ENCODE measurements at places on chromosomes 11 and 22.
A peak's percentile ranks its signal among the peaks of the same experiment; 100 is the strongest.

GRCh38 chr11:59336931-59337330 lies 21.8 kb upstream of the OR5AN1 start:
- DNase-seq, result no peak

GRCh38 chr11:8330404-8330803 lies 66.7 kb upstream of the LMO1 start:
- no peak for DNase-seq

- DNase-seq, result no peak
These were observed 16.9 kb downstream of the CSF2RB start for GRCh38 chr22:36930041-36930935.

- DNase-seq, result no peak
These were observed 47.6 kb upstream of the FIBIN start for GRCh38 chr11:26946257-26946716.

GRCh38 chr22:41308544-41308947 lies 7.2 kb downstream of the ZC3H7B start:
- DNase-seq, result no peak

DNA sequence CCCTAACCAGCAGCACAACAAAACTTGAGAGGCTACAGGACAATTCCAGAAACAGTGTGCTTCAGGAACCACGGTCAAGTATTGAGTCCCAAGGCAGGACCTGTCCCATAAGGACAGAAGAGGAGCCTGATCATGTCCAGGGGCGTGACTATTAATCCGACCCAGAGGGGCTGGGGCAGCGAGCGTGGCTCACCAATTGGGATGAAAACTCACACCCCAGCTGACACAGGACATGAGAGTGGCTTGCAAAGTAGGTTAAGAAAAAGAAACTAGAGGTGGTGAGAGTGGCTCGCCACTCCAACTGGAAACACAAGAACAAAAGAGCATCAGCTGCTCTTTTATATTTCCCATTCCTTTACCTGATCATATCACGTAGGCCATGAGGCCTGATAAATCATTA lies 16.0 kb upstream of the FEZ1 start:
- no peak for DNase-seq

GRCh38 chr11:117583063-117583801 lies 213.8 kb downstream of the DSCAML1 start:
- DNase-seq, result no peak

- DNase-seq, result no peak
These were observed 84.1 kb downstream of the BBOX1 start for GRCh38 chr11:27124514-27125264.

- peak; percentile 78 for DNase-seq
These were observed 130.7 kb downstream of the SNX19 start for GRCh38 chr11:130785380-130786116.

DNA sequence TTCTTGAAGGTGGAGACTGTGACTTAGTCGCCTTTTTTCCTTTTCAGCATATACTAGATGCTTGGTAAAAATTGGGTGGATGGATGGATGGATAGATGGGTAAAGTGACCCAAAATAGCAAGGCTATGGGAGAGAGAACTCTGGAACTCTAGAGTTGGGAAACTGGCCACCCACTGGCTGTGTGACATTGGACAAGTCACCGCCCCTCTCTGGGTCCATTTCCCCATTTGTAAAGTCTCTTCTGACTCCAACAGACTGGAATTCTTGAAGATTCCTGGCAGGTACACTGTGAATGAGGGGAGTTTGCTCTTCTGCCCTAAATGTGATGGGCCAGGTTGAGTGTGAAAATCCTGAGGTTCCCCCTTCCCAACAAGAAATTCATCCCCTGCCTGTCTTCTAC lies 8.0 kb downstream of the TKFC start:
- DNase-seq, result no peak

GRCh38 chr22:43823911-43824665 lies 12.0 kb upstream of the EFCAB6 start:
- DNase-seq, result no peak

- DNase-seq, result no peak
These were observed 14.5 kb downstream of the SHANK2 start for GRCh38 chr11:71237853-71238252.

DNA sequence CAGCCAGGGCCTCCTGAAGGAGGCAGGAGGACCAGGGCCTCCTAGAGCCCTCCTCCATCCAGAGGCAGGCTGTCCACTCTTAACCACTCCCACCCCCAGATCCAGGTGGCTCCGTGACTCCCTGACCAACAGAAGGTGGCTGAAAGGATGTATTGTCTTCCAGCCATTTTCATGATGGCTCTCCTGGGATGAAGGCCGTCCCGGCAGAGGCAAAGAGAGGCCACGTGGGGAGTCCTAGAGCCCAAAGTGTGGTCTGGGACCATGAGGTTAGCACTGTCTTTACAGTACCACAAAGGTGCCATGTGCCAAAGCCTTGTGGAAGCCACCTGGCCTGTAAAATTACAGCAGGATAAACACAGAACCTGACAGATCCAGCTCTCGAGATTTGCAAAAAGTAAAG lies 42.3 kb downstream of the DUSP8 start:
- DNase-seq, result no peak

DNA sequence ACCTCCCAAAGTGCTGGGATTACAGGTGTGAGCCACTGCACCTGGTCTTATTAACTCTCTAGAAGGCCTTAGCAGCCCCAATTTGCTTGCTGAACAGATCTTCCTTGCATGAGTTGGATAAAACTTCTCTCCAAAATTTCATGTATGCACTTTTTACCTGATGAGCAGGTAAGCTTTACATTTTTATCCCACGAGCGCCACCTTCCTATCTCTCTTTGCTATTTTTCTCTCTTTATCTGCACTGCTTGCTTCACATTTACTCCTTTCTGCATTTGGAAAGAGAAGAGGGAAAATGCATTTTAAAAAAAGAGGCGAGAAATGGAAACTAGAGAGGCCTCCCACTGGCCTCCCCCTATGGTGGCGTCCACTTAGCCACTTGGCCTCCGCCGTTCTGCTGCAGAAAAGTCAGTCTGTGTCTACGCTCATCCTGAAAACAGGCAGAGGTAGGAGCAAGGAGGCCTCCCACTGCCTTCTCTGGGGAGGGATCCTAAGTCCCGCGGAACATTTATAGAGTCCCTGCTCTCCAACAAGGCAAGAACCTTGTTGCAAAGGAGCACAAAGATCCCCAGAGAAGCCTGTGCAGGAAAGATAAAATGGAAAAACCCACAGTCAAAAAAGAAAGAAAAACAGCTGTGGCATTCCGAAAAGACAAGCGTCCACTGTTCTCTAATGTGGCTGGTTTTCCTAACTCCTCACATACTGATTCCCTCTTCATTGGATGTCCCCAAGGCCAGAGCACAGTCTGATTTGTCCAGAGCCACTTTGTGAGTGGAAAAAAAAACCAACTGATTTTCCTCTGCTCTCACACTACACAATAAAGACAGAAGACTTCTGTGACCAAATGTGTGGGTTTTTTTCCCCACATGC lies 62.2 kb upstream of the INCENP start:
- no peak for DNase-seq

DNA sequence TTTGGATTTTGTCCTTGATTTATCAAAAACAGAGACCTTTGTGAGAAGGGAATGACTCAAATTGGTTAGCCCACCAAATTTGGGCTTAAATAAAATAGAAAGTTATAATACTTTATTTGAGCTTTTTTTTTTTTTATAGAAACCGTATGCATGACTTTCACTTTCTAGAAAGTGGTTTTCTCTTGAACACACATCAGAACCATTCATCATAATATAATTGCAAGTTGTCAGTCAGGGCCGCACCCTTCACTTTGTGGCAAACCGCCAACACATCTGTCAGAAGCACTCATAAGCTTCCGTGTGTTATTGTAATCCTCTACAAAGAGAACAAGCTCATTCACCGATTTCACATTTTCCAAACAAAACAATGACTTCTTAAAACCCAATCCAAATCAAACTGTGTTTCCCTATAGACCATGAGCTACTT lies 76.1 kb downstream of the SOX6 start:
- no peak for DNase-seq

- no peak for DNase-seq
These were observed 180.2 kb downstream of the NAV2 start for GRCh38 chr11:19892876-19893275.

DNA sequence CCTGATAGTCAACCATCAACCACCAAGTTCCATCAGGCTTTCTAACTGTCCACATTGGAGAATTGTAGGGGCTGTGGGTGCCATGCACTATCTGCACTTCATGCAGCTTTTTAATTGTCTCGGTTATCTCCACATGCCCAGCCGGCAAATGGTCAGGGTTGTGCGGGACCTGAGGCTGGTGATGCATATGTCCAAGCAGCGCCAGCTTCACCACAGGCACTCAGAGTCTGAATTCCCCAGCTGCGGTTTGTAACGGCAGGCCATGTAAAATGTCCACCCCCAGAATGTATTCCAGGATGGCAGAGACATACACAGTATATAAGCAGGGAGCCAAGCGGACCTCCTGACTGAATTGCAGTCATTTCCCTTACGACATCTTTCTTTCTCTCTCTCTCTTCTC lies 435.6 kb downstream of the DYNC2H1 start:
- DNase-seq, result no peak

- no peak for DNase-seq
These were observed 798.0 kb downstream of the DLG2 start for GRCh38 chr11:84829162-84829561.

GRCh38 chr11:85809863-85810262 lies 1.1 kb downstream of the SYTL2 start:
- peak; percentile 86 for DNase-seq

GRCh38 chr11:26297189-26297975 lies 34.5 kb upstream of the ANO3 start:
- DNase-seq, result no peak

GRCh38 chr11:134479206-134480135 lies 67.4 kb upstream of the B3GAT1 start:
- no peak for DNase-seq

DNA sequence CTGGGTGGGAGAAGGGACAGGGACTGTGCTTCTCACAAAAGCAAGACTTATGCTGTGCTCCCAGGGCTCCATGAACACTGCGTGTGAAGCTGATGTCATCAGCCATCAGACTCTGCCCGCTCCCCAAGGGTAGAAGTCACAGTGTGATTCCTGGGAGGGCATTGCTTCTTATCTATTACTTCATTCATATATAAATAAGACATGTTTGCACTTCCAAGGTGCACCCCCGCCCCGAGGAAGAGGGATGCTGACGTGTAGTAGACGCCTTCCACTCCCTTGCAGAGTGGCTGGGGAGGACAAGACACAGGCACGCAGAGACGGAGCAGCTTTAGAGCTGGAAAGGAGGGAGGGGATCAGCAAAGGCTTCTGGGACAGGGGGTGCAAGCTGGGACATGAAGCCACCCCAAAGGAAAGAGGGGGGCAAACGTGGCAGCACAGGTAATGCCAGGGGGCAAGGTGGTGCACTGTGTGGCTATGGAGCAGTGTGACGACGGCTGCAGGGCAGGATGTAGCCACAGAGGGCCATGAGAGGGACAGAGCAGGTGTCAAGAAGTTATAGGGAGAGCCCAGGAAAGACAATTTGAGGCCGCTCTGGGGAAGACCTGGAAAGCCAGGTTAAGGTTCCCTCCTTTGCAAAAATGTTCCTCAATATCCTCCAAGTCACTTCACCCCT lies 558.5 kb downstream of the MN1 start:
- no peak for DNase-seq

DNA sequence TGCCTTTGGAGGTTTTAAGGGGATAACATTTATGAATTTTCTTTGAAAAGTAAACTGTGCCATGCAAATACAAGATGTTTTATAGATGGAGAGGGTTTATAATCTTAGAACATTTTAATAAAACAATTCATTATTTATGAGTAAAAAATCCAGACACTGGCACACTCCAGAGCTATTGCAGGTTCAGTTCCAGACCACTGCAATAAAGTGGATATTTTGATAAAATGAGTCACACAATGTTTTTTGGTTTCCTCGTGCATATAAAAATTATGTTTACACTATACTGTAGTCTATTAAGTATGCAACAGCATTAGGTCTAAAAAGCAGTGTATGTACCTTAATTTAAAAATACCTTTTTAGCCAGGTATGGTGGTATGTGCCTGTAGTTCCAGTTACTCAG lies 146.2 kb upstream of the ZBED5 start:
- no peak for DNase-seq

DNA sequence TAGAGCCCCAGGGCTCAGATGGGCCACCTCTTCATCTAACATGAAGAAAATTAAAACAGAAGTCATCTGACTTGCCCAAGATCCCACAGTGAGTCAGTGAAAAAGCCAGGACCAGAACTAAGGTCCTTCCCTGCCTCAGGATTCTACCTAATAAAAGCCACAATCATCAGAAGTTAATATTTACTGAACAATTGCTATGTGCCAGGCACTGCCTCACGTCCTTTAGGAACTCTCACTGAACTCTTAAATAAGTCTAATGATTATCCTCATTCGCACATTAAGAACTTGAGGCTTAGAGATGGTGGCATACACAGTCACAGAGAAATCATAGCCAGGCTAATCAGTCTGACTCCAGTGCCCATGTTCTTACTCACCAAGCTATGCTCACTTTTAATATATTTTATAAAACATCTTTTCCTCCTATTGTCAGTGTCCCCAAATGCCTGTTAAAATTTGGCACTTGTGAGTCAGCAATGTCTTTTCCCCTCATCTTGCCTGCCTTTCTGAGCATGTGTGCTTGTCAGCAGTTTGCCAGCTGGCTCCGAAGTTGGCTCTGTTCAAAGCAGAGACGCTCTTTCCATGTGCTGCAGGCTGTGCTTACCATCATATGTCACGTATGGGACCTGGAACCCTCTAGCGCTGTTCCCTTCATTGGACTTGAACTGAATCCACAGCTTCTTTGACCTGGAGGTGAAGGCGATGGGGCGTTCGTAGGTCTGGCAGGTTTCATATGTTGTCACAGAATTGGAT lies 21.5 kb upstream of the NRIP3 start:
- DNase-seq, result no peak

- DNase-seq, result no peak
These were observed 17.4 kb downstream of the CEP164 start for GRCh38 chr11:117345039-117345438.

Data from ELF-1 (cell line).